ENCODE measurements at places on chromosomes 4 and X.

DNA sequence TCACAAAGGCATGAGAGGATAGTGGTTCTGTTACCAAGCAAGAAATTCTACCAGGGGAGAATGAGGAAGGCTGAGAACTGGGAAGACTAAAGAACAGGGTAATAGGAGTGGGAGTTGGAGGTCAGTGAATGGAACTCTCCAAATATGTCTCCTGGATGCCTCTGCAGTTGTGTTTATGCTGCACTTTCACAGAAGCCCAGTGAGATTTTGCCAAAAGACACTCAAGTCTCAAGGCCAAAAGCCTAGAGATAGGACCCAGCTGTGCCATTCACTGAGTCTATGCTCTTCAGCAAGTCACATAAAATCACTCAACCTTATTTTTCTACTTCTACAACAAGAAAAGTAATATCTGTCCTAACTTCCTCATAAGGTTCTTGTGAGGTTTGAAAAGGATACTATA lies 285.4 kb downstream of the UNC5C start:
- ATAC-seq = no peak

DNA sequence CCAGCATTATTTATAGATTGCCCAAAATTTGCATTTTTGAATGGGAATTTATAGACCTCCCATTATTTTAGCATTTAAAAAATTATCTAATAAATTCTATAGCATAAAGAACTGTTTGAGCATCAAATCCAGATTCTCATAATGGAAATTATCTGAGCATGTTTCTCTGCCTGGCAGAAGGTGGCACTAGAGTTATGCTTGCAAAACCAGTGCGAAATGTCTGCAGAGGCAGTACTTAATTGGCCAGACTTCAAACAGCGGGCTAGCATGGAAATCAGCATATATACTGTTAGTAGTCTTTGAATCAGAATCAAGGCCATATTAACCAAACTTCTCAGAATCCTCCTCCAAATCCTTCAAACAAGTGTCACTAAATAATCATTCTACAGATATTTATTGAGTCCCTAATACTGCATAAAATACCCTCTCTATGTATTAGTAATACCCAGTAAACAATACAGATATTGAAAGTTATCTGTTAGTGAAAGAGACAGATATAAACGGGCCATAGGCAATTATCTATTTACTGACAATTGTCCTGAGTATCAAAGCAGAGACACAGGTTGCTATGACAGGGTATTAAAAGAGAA lies 78.7 kb upstream of the DCLK2 start:
- ATAC-seq = no peak

GRCh38 chrX:9151772-9152307 lies 117.9 kb upstream of the FAM9B start:
- ATAC-seq = no peak

DNA sequence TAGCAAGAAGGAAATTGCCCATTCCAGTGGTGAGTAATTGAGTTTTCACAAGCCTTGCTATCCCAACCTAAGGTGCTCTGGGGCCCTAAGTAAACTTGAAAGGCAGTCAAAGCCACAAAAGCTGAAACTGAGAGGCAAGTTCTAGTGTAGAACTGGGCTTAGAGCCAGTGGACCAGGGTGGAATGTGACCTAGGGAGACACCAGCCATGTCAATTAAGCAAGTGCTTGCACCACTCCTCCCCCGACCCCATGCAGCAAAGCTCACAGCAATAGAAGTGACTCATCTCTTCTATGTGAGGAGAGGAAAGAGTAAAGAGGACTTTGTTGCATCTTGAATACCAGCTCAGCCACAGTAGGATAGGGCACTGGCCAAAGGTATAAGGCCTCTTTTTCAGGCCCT lies 486.1 kb upstream of the POU3F4 start:
- ATAC-seq = no peak

GRCh38 chrX:25531096-25531495 lies 515.3 kb upstream of the ARX start:
- no peak for ATAC-seq

DNA sequence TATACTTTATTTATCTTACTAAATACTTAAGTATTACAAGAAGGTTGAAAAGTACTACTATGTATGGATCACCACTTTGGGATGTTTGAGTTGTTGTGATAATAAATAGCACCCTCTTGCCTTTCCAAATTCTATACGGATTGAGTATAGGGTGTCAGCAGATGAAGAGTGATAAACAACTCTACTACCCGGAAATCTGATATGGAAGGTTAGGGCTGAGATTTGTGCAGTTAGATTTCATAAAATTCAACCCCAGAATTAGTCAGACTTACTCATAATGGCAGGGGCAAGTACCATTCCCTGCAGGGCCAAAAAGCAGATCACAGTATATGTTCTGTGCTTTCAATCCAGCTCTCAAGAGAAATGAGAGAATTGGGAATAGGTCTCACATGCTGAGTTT lies 1008.9 kb upstream of the PCDH7 start:
- no peak for ATAC-seq

DNA sequence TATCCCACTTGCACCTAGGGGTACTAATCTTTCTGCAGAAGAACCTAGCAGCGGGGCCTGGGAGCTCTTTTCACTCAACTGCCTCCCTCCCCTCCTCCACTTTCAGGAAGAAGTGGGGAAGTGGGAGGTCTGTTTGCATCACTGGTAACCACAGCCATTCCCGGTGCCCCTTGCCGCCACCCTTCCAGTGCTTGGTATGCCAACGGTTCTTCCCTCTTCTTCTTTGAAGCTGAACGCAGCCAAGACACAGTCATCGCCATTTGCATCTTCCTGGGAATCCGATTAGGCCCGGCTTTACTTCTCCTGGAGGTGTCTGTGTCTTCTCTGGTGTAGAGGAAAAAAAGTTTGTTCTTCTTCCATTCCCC lies 47.2 kb upstream of the RBPJ start:
- no peak for ATAC-seq

- ATAC-seq = no peak
These were observed 3.6 kb upstream of the GPR173 start for GRCh38 chrX:53044995-53045394.

DNA sequence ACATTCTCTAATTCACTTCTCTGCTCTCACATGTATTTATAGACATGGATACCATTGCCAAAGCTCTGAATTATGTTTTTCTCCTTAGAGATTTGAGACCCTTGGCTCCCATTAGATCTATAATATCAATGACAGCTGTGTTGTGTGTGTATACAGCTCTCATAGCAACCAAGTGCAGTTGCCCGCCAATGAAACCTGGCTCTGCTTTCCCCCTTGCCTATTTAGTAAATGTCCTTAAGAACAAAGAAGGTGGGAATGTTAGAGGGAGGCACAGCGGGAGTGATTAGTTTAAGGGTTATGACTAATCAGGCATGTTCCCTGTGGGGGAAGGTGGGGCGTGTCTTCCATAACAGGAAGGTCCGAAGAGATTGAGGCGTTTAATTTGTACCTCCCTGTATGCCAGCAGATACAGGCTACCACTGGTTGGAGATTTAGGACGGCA lies 100.5 kb upstream of the TBC1D9 start:
- no peak for ATAC-seq

GRCh38 chr4:91302120-91302519 lies 1001.6 kb upstream of the GRID2 start:
- no peak for ATAC-seq

DNA sequence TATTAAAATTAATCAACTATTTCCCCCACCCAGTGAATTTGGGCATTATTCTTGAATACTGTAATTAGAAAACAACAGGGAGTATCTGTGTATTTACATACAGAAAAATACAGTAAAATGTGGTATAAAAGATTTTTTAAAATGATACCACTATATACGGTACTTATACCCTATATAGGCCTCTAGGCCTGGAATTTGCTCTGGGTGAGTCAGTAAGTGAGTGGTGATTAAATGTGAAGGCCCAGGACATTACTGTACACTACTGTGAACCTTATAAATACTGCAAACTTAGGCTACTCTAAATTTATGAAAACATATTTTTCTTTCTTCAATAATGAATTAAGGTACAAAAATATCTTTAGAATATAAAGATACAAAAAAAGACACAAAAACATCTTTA lies 6.3 kb upstream of the CSN3 start:
- no peak for ATAC-seq

GRCh38 chrX:40081679-40082068 lies 16.1 kb downstream of the BCOR start:
- no peak for ATAC-seq

- no peak for ATAC-seq
These were observed 185.7 kb downstream of the UNC5C start for GRCh38 chr4:95362906-95363558.

DNA sequence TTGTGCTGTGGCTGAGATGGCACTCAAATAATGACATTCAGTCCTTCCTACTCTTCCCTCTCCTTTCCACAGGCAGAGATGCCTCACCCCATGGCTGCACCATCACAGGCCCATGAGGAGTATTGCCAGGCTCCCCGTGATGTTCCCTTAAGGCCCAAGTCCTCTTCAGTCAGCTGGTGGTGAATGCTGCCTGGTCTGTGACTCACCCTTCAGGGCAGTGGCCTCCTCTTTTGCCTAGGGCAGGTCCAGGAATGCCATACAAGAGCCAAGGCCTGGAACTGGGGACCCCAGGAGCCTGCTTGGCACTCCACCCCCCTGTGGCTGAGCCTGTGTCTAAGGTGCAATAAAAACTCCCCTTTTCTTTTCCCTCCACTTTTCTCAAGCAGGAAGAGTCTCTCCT lies 144.2 kb upstream of the GEMIN8 start:
- ATAC-seq = no peak

GRCh38 chrX:10177601-10178000 lies 20.8 kb downstream of the CLCN4 start:
- ATAC-seq = no peak

DNA sequence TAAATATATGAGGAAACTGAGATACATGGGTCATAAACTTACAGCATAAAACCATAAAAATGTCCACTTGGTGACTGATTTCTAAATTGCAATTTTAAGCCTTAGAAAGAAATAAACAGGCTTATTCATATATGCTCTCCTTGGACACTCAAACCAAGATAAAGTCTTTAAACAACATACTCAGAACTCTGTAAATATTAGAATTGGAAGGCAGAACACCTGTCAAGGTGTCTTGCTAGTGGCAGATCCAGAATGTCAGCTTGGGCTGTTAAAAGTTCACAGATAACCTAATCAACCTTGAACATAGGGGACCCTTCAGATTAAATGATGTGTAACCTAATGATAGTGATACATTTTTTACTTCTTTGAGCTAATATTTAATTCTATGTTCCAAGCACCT lies 208.1 kb upstream of the ARSJ start:
- no peak for ATAC-seq

DNA sequence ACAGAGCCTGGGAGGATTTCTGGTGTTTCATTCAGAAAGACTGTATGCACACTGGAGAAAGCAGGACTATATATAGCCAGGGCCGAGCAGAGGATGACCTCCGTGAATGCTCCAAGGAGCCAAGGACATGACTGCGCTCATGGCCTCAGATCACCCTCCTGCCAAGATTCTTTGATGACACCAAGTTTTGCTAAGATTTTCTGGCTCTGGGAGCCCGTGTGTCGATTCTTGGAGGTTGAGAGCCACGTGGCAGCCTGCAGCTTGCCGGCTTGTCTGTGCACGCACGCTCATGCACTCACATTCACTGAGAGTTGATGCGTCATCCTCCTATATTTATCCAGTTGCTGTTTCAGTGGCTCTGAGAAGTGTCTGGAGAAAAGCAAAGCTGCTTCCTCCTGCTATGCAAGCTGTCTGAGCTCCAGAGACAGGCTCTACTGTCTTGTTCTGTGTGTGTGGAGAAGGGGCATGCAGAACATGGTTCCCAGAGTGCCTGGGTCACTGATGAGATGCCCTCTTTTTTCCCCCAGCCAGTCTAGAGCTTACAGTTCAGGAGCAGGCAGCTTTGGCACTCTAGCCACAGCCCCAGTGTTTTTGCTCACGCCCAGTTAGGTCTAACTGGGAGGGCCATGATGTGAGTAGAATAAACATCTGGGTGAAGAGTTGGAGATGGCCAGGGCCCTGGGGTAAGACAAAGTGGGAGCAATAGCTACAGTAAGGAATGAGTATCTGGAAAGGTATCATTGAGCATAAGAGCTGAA lies 64.9 kb upstream of the SCOC start:
- ATAC-seq = no peak

- ATAC-seq = no peak
These were observed 70.5 kb downstream of the SEC24D start for GRCh38 chr4:118765399-118765798.

DNA sequence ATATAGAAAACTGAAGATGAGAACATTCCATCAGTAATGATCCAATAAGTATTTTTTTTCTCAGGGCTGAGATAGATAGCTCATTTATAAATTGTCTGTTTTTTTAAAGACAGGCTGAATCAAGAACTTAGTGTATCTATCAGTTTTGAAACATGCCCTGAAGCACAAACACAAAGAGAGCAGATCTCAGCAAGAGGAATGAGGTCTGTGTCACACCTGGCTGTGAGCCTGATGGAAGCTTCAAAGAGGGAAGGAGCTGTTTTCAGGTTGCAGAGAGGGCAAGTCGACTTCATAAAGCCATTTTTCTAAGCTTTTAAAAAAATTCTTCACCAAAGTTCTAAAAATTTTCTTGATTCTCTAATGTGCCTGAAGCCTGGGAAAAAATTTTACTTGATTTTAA lies 434.9 kb downstream of the PDGFC start:
- ATAC-seq = no peak

Data from activated CD4-positive, CD25-positive, alpha-beta regulatory T cell treated with anti-CD3 and anti-CD28 coated beads, Interleukin-2, amount 50 U/mL, for 24 hours (primary cell).